ENCODE measurements at places on chromosomes 2 and 18.

GRCh38 chr2:240790370-240791220, 29.4 kb downstream of the KIF1A start:
- no peak for DNase-seq

- DNase-seq = no peak
Observed at GRCh38 chr18:13070460-13070859, 79.3 kb downstream of the CEP192 start.

DNA sequence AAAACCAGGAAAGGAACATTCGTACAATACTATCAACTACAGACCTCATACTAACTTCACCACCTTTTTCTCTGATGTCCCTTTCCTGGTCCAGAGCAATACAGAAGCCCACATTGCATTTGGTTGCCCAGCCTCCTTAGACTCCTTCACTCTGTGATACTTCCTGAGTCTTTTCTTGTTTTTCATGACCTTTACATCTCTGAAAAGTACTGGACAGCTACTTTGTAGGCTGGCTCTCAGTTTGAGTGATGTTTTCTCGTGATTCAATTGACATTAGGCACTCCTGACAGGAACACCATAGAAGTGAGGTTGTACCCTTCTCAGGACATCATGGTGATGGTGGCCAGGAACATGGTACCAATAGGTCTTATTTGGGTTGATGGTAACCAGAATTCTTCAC, 185.9 kb upstream of the SLC39A10 start:
- no peak for DNase-seq

- no peak for DNase-seq
Observed at GRCh38 chr2:56682397-56682760, 498.6 kb downstream of the CCDC85A start.

GRCh38 chr18:961644-962355, 57.1 kb downstream of the ADCYAP1 start:
- DNase-seq = no peak

DNA sequence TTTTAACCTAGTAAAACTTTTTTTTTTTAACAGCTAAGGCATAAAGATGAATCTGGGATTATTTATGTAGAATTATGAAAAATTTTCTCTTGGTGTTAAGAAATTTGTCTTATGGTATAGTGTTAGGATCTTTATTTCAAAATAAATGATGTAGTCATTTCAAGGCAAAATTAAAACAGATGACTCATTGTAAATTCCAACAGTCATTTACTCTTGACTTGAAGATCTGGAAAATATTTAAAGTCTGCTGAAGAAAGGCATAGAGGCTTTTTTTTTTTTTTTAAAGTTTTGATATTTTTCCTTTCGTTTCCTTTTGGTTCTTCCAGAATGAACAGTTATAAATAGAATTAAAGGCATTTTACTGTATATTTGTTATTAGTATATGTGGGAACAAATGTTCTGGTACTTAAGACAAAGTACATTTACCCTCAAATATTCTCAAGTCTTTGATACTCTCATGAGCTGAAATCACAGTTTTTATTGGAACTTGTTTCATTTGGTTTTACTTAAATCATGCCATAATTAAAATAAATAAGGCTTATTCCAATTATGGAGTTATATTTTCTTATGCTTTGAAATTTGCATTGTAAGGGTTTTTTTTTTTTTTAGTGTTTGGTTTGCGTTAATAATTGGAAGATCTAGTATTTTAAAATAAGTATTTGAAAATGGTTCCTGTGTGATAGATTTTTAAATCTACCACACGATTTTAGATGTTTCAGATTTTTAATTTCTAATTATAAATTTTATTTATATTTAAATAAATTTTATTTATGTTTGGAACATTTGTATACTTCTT, 29.9 kb downstream of the GLS start:
- no peak for DNase-seq

GRCh38 chr18:55999641-56000040, 411.6 kb upstream of the TCF4 start:
- DNase-seq = no peak

- DNase-seq = no peak
Observed at GRCh38 chr2:36737131-36737750, 40.7 kb downstream of the VIT start.

- DNase-seq = no peak
Observed at GRCh38 chr2:123043458-123043857, 981.6 kb upstream of the CNTNAP5 start.

DNA sequence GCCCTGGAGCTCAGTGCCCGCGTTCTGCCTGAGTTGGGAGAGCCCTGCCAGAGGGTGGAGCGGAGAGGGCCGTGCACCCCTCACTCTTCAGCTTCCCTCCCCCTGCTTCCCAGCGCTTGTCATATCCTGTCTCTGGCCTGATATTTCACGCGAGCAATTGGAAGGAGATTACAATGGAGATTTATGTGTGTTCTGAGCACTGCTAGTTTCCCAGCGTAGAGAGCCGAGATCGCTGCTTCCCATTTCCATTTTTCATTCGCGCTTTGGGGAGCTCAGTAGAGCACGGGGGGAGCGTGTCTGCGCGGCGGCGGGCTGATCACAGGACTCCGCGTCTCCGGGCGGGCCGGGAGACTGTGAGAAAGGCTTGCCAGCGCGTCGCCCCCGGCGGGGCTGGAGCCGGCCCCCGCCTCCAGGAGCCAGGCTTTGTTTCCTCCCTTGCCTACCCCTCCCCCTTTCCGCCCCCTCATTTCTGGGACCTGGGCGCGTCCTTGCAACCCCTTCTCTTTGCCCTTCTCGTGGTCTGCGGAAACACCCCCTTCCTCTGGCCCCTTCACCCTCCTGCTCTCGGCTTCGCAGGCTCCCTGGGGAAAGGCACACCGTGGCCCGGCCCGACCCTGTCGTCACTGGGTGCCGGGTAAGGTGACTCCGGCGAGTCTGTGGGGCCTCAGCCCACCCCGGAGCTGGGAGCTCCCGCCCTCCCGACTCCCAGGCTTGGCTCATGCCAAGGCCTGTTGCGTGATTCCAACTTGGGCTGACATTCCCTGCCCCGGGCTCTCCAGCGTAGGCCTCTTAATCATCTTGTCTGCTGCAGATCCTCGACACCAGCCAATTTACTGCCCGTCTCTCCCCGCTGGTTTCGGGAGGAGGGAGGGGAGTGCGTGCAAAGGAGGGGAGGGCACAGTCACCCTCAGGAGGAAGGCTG, 5.8 kb downstream of the DLX2 start:
- no peak for DNase-seq

DNA sequence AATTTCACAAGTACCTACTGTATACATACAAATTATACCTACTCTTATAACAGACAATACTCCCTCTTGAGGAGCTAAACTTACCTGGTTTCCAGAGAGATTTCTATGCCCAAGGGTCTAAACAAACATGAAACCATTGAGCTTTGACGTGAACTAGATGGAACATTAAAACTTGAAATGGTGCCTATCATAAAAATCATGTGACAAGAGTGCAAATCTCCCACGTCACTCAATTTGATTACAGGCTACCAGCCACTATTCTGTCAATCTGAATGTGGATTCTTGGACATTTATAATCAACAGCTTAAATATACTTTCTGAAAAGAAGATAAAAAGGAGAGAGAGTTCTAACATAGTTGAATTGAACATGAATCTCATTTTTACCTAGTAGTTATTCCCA, 297.1 kb upstream of the SESTD1 start:
- no peak for DNase-seq

GRCh38 chr2:1251520-1251919, 161.7 kb upstream of the TPO start:
- DNase-seq = no peak

- DNase-seq = no peak
Observed at GRCh38 chr2:233915128-233915527, 2.0 kb upstream of the TRPM8 start.

DNA sequence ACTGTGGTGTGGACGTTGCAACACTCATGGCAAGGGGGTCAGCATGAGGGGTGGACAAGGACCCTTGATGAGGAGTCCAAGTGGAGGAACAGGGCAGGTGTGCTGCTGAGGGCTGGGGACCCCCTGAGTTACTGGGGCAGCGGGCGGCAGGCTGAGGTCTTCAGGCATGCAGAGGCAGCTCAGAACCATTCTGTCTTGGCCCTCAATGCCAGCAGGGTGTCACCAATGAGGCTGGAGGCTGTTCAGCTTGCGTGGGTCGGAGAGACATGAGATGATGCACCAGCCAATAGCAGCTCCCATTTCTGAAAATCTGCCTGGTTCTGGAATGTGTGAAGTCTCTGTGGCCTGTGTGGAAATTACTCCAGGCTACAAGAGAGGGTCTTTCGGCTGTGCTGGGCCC, 105.4 kb downstream of the INHBB start:
- DNase-seq = no peak

DNA sequence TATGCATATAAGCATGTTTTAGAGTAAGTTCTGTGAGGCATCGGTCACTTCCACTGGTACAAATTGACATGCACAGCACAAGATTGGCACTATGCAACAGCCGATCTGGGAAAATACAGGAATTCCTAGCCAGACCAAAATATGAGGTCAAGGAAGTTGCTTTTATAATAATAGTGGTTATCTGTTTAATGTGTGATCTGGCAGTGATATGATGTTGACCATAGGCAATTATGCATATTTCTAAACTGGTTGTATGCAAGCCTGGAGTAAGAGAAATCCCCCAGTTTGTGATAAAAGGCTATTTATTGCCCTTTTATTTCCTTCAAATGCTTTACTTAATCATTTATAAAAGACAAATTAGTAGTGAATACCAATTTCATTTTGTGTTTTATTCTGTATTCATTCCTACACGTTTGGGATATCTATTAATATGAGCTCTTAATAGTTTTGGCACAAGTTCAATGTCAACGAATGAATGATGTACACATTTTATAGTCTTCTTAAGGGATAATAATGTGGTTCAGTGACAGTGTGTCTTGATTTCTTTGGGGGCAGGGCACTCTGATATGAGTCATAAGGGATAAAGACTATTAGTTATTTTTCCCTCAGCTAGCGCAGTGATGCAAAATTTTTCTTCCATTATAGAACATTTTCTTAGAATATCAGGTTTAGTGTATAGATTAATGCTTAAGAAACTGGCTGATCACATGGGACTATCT, 34.7 kb upstream of the ZEB2 start:
- no peak for DNase-seq

- DNase-seq = no peak
Observed at GRCh38 chr2:15782769-15783294, 157.5 kb upstream of the MYCN start.

DNA sequence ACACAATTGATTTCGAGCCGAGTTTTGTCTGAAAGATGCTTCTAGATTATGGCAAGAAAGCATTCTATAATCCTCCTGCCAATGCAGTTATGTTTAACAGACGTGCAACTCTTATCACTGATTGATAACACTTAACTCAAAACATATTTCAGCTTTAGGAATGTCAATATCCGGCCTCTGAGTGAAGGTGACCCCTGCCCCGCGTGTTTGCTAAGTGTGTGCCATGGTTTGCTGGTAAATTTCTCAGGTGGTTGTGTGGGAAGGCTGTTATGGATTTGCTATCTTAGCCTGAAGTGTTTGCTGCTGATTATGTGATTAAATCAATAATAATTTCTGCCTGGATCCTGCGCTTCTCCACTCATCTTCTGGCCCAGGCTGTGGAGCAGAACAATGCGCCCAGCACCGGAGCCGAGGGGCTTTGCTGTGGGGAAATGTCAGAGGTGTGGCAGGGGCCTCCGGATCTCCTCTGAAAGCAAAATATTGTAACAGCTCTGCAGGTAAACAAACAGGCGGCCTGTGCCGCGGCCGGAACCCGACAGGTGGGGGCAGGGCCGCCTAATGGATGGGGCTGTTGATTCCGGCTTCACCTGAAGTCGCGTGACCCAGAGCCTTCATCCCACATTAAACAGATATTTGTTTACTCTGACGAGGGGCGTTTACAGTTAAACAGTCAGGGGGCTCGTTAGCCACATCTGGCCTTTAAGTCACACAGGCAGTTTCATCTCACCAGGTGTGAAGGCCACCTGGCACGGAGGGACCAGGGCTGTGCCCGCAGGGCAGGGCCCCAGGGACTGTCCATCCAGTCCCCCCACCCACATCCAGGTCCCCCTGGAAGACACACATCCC, 210.7 kb upstream of the SALL3 start:
- no peak for DNase-seq

DNA sequence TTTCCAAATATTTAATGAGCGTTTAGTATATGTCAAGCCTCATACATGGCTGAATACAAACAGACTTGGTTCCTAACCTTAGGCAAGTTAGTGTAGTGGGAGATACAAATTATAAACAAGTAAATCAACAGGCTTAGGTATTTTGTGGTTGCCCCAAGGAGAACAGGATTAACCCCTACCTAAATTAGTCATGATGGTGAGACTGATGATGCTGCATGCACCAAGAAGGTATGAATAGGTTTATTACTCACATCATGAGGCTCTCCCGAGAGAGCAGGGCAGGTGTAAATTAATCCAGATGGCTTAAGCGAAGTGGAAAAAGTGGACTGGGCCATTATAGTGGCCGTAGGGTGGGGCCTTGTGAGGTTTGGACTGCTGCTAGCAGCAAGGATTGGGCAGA, 118.1 kb upstream of the GCFC2 start:
- no peak for DNase-seq

- DNase-seq = no peak
Observed at GRCh38 chr2:202031246-202031951, 2.3 kb upstream of the FZD7 start.

- DNase-seq = no peak
Observed at GRCh38 chr2:216016581-216016980, 3.2 kb upstream of the MREG start.

DNA sequence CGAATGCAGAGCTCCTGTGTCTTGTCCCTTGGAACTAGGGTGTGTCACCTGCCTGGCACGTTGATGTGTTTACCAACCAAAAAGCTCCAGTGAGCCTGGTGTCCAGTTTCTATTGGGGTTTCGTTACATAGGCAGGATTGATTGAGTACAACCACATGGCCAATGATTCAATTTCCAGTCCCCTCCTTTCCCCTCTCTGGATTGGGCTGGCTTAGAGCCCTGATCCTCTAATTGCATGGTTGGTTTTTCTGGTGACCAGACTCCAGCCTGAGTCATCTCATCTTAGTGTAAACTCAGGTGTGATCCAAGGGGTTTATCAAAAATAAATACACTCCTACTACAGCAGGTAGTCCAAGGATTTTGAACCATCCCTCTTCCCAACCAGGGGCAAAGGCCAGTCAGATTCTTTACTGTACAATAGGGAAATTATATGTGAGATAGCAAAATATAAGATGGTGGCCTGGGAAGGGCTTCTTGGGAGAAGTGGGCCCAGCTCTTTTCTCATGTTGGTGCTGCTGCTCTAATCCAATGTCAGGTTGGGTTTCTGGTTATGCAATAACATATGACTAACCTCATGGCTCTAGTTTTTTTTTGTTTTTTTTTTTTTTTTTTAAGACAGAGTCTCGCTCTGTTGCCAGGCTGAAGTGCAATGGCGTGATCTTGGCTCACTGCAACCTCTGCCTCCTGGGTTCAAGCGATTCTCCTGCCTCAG, 64.7 kb upstream of the MGAT5 start:
- no peak for DNase-seq
